ENCODE measurements at places on chromosomes 2 and 18. TPM values are rescaled to one million over a fixed set of nuclear protein-coding genes. Genes with fewer than 3 reads are reported as not detected.

CASP8 gene
- 15.8 TPM for total RNA-seq

GKN2 gene
- not detected for total RNA-seq

RALBP1 gene
- total RNA-seq, result 61.7 TPM

CYP27A1 gene
- 1.1 TPM for total RNA-seq

FTCDNL1 gene
- 0.79 TPM for total RNA-seq

PDK1 gene
- 23.3 TPM for total RNA-seq

CCDC141 gene
- not detected for total RNA-seq

REG1B gene
- not detected for total RNA-seq

SCN9A gene
- 0.11 TPM for total RNA-seq

DLX1 gene
- total RNA-seq, result not detected

BOLL gene
- total RNA-seq, result not detected

CIDEA gene
- not detected for total RNA-seq

FZD7 gene
- 44.0 TPM for total RNA-seq

TEKT4 gene
- total RNA-seq, result not detected

CRACDL gene
- total RNA-seq, result 0.65 TPM

GPC1 gene
- 72.6 TPM for total RNA-seq

SP5 gene
- total RNA-seq, result not detected

LHCGR gene
- not detected for total RNA-seq

COL5A2 gene
- 246 TPM for total RNA-seq

MC4R gene
- total RNA-seq, result not detected

ZNF892 gene
- total RNA-seq, result 20.7 TPM

WIPF1 gene
- total RNA-seq, result 13.7 TPM

NPAS2 gene
- total RNA-seq, result 23.9 TPM

KRTCAP3 gene
- 8.2 TPM for total RNA-seq

SETBP1 gene
- 24.9 TPM for total RNA-seq

ZNF385B gene
- 2.6 TPM for total RNA-seq

IL1R1 gene
- 135 TPM for total RNA-seq

IWS1 gene
- total RNA-seq, result 22.8 TPM

MERTK gene
- total RNA-seq, result 31.3 TPM

CXCR1 gene
- not detected for total RNA-seq

GPR45 gene
- total RNA-seq, result not detected

ACMSD gene
- not detected for total RNA-seq

NYAP2 gene
- total RNA-seq, result not detected

ABCG5 gene
- not detected for total RNA-seq

TPO gene
- not detected for total RNA-seq

MYO5B gene
- total RNA-seq, result 20.7 TPM

SLC5A7 gene
- not detected for total RNA-seq

SERPINB11 gene
- not detected for total RNA-seq

UGT1A5 gene
- 0.22 TPM for total RNA-seq

MROH2A gene
- total RNA-seq, result not detected

NEU2 gene
- not detected for total RNA-seq

NOTO gene
- total RNA-seq, result not detected

CPO gene
- not detected for total RNA-seq

DSG3 gene
- 32.2 TPM for total RNA-seq

G6PC2 gene
- total RNA-seq, result not detected

COX5B gene
- 189 TPM for total RNA-seq

ZNF2 gene
- 9.8 TPM for total RNA-seq

CFAP210 gene
- total RNA-seq, result not detected

Measured in placental epithelial cell (primary cell).